ENCODE measurements at places on chromosomes 3 and 15.

DNA sequence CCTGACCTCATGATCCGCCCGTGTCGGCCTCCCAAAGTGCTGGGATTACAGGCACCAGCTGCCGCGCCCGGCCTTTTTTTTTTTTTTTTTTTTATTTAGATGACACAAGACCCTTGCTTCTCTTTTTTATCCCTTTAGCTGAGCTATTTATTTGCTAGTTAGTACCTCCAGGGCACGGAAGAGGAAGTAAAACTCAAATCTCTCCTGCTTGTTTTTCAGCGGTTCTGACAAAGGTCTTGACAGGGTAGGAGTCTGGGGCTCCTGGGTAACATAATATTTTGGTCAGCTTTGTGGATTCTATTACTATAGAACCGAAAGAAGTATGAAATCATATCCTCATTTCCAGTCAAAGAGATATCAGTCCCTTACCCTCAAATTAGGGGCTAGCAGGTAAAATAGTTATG, 44.0 kb upstream of the ETV5 start:
- no peak for DNase-seq

DNA sequence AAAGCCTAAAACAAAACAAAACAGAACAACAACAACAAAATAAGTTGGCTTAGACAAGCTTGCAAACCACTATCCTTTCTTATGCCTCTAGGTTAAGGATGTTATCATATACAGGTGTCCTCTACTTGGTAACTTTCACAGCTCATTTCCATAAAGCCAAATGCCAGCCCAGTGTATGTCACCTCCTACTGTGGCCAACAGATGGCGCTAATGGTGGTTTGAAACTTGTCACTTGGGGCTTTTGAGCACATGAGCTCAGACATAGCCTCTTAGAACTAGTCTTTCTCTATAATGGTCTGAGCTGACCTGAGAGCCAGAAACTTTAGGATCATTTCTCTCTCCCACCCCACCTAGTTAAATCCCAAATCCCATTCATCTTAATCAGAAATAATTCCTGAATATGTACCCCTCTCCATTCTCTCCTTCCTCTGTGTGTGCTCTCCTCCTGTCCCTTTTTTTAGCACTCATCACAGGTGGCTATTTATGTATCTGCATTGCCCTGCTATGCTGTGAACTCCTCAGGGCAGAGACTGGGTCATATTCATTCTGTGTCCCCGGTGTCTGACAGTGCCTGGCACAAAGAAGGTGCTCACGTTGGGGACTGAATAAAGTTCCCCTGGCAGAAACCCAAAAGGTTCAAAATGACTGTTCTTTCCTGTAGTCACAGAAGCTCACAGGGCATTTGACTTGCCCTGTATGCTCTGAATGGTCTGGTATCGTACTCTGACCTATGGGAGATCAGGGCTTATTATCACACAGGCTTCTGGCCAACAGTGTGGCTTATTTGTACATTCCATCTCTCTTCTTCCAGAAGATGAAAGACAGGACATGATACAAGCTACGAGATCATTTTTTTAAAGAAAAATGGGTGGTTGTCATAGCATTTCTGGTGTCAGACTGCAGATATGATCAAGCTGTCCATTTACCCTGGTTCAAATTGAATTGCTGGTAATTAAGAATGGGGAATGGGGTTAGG, 319.3 kb upstream of the AZI2 start:
- peak; percentile 9 for DNase-seq

DNA sequence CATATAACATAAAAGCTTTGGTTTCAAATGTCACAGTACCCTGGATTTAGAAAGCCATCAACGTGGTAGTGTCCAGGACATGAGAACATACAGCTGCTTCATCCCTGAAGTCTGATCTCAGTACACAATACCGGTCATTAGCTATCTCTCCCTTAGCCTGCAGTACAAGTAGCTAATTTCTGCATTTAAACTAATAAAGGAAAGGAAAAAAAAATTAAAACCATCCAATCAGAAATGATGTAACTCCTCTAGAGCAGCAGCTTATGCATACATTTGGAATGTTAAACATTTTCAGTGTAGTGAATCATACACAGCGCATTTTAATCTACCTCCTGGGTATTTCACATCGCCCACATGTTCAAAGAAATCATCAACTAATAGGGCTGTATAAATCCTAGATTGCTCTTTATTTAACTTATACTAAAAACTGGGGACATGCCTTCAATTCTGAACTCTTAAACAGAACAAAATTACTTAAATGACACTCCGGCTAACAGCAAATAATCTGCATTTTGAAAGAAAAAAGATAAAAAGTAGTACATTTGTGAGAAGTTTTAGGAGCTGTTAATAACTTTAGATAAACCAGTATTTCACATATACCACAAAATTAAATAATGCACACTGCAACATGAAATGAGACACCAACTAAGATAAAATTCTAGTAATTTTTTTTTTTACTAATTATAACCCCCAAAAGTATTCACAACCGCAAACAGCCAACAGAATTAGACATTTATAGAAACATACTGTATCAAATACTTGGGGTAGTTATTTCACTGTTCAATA, 3.7 kb downstream of the IGF2BP2 start:
- no peak for DNase-seq

DNA sequence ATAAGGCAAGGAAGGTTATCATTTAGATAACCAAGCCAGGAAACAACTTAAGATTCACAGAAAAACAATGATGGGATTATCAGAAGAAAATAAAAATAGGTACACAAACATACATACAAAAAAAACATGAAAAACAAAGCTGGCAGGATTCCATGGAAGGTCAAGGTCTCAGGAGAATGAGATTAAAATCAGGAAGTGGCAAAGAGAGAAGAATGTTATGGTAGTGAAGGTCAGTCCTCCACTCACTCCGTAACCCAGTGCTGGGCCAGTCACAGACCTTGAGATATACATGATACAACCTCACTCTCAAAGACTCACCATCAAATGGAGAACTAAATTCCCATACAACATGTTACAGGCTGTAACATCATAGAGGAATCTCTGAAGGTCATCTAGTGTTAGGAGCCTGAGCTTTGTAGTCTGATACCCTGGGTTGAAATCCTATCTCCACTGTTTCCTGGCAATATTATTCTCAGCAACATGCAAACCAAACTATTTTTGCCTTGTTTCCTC, 93.9 kb downstream of the CTNNB1 start:
- DNase-seq, result no peak

- DNase-seq, result no peak
Observed at GRCh38 chr15:87874896-87875711, 381.4 kb downstream of the NTRK3 start.

- no peak for DNase-seq
Observed at GRCh38 chr15:57183614-57184344, 192.5 kb upstream of the CGNL1 start.

DNA sequence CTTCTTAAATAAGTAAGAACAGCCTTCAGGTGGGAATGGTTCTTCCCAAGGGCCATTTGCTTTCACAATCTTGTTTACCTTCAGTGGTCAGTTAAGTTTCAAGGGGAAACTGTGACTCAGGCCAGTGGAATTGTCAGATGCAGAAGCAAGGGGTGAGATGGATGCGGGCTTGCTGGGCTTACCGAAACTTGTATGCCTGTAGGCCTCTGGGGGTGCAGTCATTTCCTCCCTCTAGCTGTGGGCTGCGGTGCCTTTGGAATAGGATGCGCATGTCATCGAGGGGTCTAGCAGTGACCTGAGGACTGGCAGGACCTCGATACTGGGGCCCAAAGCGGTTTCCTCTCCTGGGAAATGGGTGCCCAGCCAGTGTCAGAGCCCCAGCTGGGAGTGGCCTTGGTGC, 121.6 kb downstream of the EEFSEC start:
- DNase-seq, result no peak

- DNase-seq, result no peak
Observed at GRCh38 chr3:155890671-155891190, 20.3 kb downstream of the GMPS start.

- DNase-seq, result no peak
Observed at GRCh38 chr15:90866161-90866715, 2.1 kb upstream of the FURIN start.

- no peak for DNase-seq
Observed at GRCh38 chr3:72100080-72100511, 315.1 kb upstream of the PROK2 start.

- DNase-seq, result no peak
Observed at GRCh38 chr15:65334586-65335231, 30.2 kb downstream of the RNU5B-1 start.

- DNase-seq, result no peak
Observed at GRCh38 chr3:34185301-34185700, 386.9 kb downstream of the PDCD6IP start.

- DNase-seq, result no peak
Observed at GRCh38 chr3:155362808-155363689, 69.6 kb upstream of the STRIT1 start.

- no peak for DNase-seq
Observed at GRCh38 chr15:80887148-80887547, 102.5 kb downstream of the MESD start.

GRCh38 chr15:79101866-79102581, 11.4 kb upstream of the RASGRF1 start:
- no peak for DNase-seq

DNA sequence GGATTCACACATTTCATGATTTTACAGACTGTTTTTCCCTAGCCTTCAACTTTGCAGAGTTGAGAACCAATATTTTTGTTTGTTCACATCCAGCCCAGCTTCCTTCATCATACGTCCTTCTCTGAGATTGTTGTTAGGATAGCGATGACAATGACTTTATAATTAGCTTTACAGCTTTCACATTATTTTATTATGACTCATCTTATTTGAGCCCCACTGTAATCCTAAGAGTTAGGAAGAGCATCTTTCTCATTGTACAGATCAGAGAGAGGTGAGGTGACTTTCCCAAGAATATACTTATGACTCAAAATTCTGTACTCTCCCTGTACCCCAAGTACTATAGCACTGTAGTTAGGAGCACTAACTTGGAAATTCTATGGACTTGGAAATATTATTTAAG, 156.1 kb downstream of the ALDH1A2 start:
- no peak for DNase-seq

DNA sequence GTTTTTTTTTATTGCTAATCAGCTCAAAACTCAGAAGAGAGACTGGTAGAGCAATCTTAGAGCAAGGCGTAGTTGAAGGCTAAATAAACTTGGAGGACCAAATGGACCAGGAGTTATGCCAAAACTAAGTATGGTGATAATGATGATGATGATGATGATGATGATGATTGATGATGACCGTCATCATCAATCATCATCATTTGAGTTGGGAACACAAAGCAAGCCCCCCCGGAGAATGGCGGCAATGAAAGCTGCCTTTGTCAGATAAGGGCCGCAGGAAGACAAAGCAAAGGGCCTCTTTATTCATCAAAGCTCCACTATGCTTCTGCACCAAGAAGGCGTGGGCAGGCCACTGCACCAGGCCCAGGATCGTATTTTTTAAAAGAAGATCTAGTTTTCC, 82.1 kb upstream of the RAD18 start:
- DNase-seq, result no peak

DNA sequence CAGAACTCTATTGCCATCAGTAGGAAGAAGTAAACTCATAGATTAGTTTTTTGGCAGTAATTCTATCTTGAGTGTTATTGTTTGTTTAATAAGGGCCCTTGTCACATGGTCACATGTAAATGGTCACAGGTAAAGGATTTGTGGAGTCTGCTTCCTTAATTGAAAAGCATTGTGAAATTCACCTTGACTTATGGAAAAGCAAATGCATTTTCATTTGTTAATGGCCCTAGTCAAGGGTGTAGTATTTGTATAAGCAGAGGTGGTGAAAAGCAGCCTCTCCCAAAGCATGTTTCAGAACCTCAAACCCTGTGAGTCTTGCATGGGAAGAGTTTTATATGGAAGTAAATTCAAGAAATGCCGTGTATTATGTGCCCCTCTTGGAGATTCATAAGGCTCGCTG, 197.5 kb upstream of the NR2E3 start:
- no peak for DNase-seq

GRCh38 chr15:28902856-28903255, 17.1 kb downstream of the APBA2 start:
- no peak for DNase-seq

- DNase-seq, result no peak
Observed at GRCh38 chr3:46359733-46360493, 6.0 kb downstream of the CCR2 start.

DNA sequence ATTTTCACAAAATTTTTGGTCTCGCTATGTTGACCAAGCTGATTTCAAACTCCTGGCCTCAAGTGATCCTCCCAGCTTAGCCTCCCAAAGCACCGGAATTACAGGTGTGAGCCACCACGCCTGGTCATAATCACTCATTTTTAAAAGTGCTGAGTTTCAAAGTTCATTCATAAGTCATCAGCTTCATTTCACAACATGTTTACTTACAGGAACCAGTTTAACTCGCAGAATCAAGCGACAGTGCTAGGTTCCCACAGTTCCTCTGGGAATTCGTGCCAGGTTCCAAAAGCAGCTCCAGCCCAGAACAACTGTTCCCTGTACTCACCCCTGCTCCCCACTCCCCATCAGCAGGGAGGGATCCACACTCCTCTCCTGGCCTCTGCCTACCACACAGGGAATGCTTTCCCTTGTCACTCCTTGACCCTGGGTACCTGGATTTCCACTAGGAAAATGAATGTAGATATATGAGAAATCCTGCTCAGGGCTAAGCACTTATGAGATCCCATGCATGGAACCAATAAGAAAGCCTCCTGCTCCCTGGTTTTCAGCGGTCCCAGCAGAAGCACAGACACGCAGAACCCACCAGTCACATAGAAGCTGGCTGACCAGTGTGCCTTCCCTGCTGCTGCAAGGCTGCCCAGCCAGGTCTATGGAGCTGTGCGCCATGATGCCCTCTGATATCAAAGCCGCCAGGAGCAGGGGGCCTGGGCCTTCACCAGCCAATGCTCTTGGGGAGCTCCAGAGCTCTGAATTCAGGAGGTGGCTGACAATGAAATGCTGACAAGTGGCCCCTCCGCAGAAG, 72.3 kb downstream of the ITGB5 start:
- DNase-seq, result no peak

GRCh38 chr15:57259568-57260040, 116.7 kb upstream of the CGNL1 start:
- no peak for DNase-seq

GRCh38 chr3:150627557-150627956, 24.4 kb downstream of the SELENOT start:
- no peak for DNase-seq

DNA sequence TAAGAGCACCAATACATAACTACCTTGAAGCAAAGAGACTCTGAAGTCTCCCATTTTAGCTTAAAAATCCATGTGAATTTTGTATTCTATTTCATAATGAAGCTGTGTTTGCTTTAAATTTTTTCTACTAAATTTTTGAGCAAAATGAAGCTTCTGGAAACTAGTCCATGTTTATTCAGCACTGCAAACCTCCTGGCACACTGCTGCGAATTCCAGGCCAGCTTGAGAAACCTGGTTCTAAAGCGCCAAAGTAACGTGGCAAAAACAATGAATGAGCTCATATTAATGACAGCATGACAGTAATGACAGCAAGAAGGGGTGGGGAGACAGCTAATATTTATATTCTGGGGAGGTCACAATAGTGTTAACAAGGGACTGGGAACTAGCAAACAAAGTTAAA, 25.7 kb downstream of the CEP152 start:
- no peak for DNase-seq

Data from stimulated activated CD4-positive, alpha-beta T cell treated with anti-CD3 and anti-CD28 coated beads, Interleukin-12 subunit alpha, Interleukin-12 subunit beta, amount 100 ng/mL, for 24 hours (primary cell).